Stimulated activated CD8-positive, alpha-beta memory T cell treated with anti-CD3 and anti-CD28 coated beads, Interleukin-15, amount 100 ng/mL, for 48 hours (primary cell): ENCODE measurements at places on chromosomes 5 and 9.

DNA sequence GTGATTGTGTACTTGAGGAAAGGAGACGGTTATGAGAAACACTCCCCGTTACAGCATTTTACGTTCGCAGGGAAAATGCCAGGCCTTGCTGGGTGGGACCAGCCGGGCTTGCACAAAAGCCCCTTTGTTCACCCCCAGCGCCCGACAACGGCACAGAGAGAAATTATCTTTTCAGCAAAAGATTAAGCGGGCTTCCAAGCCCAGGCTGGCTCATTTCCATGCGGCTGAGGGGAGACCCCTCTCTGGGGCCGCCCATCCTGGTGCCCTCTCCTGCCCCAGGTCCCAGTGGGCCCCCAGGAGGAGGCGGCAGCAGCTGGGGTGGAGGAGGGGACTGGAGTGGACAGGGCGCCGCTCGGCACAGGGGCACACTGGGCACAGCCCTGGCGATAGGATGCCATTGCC, 50.8 kb upstream of the NOTCH1 start:
- no peak for DNase-seq

DNA sequence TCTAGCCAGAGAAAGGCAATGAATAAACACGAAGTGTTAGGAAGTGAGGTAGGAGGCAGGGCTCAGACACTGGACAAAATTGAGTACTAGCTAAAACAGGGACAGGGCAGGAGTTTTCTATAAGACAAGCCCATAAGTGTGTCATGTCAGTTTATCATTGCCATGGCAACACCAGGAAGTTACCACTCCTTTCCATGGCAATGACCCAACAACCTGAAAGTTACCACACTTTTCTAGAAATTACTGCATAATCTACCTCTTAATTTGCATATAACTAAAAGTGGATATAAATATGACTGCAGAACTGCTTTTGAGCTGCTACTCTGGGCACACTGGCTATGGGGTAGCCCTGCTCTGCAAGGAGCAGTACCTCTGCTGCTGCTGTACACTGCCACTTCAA, 442.5 kb upstream of the COX7C start:
- DNase-seq, result no peak

DNA sequence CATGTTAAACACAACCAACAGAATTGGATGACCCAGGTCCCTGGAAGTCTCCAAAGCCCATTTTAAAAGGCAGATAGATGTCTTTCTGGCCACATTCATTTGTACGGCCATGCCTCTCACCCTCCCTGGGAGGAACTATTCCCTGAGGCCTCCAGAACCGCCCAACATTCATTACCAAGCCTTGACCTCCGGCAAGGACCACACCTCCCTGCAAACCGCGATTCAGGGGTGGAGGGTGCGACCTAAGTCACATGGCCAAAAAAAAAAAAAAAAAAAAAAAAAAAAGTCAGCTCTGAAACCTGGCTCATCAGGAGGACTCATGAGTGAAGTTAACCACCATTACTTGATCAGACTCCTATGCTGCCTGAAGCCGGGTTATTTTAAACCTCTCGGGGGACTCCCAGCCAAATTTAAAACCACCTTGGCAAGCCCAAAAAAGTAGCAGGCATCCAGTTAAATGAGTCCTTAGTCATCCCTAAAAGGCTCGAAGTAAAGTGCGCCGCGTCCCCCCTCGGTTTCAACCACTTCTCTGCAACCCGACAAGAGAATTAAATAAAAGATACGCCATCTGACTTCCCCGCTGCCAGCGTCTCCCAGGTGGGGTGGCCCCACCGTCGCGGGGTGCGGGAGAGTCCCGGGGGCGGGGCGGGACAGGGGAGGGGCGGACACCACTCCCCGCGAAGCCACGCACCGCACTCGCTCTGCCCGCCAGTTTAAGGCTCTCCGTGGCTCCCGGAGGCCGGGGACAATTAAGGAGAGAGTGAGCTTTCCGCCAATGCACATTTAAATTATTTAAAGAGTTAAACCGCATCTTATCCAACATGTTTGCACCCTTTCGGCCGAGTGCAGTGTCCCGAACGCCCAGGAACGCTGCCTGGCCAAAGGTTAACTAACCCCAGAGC, 2.3 kb downstream of the KLF9 start:
- peak; percentile 66 for DNase-seq

DNA sequence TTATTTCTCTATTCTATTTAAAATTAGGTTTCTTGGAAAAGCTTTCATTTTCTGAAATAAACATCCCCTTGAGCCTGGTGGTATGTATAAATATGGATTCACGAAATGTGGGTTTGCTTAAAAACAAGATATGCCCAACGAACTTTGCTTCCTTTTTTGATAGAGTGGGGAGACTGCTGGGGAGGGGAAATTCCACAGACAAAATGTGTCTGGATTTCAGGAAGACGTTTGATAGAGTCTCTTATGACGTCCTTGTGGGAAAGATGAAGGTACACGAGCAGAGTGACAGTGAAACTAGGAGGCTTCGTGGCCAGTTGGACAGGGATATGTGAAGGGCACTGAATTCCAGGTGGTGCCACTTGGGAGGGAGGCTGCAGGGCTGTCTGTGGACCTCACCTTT, 84.5 kb upstream of the RPS23 start:
- no peak for DNase-seq

DNA sequence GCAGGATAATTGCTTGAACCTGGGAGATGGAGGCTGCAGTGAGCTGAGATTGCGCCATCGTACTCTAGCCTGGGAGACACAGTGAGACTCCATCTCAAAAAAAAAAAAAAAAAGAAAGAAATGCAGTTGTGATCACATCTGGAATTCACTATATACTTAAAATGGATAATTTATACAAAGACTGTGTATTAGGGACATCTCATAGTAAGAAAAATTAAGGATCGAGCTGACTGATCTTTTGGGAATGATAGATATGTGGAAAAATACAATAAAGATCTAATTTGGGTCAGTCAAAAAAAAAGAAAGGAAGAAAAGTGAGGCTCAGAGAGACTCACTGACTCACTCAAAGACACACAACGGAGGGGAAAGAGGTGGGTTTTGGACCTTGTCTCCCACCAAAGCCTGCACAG, 73.2 kb upstream of the STXBP1 start:
- no peak for DNase-seq

GRCh38 chr9:32581512-32582143, 8.7 kb upstream of the NDUFB6 start:
- DNase-seq, result no peak

GRCh38 chr5:113213551-113214425, 221.0 kb downstream of the TSSK1B start:
- no peak for DNase-seq

DNA sequence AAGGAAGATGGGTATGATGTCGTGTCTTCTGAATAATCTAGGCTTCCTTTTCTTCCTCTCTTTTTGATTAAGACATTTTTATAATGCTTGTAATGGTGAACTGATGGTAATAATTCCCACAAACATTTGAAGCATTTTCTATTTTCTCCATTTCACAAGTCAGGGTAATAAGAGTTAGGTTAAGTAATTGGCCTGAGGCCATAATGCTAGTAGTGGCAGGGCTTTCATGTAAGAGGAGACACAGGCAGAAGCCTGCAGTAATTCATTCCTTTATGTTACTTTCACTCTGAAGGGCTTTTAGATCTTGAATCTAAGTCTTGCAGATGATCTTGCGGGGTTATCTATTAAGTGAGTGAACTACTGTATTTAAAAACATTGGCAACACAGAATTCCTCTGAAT, 374.9 kb downstream of the MAT2B start:
- no peak for DNase-seq

GRCh38 chr5:143008809-143009521, 238.8 kb downstream of the ARHGAP26 start:
- DNase-seq, result peak; percentile 74

DNA sequence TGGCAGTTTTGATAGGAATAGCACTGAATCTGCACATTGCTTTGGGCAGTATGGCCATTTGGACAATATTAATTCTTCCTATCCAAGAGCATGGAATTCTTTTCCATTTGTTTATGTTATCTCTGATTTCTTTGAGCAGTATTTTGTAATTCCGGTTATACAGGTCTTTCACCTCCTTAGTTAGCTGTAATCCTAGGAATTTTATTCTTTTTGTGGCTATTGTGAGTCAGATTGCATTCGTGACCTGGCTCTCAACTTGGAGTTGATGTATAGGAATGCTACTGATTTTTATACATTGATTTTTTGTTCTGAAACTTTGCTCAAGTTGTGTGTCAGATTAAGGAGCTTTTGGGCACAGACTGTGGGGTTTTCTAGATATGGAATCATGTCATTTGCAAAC, 24.0 kb downstream of the TMEM161B start:
- DNase-seq, result no peak

DNA sequence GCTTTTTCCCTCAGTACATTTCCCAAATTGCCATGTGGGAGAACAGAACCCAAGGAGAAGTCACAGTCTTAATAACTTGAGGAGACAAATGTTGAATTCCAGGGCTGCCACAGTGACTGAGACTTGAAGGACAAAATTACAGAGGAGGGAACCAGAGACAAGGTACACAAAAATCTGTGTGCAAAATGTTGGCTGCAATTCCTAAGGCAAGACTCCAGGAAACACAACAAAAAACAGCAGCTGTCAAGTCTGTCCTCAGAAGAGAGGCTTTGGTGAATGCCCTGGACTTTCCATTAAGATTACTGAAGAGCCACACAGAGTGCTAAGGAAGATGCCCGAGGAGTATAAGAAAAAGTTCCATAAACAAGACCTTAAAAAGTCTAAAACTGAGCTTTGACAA, 21.1 kb downstream of the AP3B1 start:
- no peak for DNase-seq

GRCh38 chr5:111454198-111454622, 58.1 kb downstream of the STARD4 start:
- no peak for DNase-seq

- no peak for DNase-seq
These were observed 233.5 kb downstream of the FRMD3 start for GRCh38 chr9:83304686-83305085.

GRCh38 chr9:127724012-127724411, 8.1 kb downstream of the TTC16 start:
- no peak for DNase-seq

DNA sequence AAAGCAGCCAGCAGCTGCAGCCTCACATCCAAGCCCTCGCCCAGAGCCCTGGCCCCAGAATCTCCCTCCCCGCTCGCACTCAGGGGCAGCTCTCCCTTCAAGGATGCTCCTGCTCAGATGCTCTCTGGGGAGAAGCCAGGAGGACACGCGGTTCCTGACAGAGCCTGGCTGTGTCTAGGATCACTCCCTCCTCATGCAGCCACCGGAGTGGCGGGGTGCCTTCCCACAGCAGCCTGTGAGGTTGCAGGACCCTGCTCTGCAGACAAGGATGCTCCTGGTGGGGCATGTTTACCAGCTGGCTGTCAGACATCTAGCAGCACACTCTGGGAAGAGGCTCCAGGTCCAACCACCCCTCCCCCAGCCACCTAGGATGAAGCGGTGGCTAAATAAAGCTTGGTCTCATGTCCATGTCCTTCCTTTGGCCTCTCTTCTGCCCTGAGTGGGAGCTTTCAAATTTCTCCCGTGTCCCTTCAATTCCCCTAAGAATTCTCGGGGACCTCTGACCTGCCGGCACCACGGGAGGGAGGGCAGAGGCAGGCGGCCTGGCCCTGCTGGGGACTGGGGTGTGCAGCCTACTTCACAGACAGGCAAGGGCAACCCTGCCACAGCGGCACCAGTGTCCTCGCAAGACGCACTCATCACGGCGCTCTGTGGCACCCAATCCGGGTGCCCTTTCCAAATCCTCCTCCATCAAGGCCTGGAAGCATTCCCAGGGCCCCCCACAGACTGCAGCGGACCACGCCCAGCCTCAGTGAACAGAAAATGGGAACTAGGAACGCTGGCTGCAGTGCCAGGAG, 88.3 kb upstream of the SARDH start:
- DNase-seq, result no peak

- no peak for DNase-seq
These were observed 13.9 kb upstream of the UBLCP1 start for GRCh38 chr5:159249158-159249557.

GRCh38 chr9:121926351-121926801, 166.7 kb downstream of the TTLL11 start:
- DNase-seq, result no peak

DNA sequence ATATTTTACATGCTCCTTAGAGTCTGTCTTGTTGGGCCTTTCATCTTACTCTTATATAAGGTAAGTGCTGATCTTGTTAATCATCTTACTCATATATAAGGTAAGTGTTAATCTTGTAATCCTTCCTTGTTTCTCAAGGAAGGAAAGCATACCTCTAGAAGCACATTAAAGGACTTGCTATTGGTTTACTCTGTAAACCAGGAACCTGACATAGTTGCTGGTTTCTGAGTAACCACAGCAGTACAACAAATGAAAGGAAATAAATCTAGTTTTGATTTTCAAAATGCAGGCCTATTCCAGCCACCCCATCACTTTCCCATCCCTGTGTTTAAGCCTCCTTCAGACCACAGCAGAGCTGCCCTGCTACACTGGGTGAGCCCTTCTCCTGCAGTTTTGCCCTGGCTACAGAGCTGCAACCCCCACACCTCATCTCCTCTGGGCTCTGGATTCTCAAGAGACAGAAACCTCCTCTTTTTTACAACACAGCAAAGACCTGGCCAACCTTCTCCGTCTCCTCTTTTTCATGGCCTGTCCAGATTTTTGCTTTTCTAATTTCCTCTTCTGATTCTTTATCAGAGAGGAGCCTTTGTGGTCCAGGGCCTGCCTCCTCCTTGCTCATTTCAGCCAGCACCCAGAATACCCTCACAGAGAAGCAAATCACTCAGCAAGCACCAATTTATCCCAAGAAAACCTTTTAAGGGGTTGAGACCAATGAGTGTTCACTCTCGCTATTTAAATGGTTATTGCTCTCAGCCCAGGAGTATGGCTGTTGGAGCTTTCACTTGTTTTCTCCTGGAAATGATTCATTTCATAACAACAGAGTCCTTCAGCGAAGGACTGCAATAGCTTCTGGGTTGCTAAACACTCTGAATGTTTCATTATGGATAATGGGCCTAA, 103.2 kb downstream of the FSTL4 start:
- no peak for DNase-seq

DNA sequence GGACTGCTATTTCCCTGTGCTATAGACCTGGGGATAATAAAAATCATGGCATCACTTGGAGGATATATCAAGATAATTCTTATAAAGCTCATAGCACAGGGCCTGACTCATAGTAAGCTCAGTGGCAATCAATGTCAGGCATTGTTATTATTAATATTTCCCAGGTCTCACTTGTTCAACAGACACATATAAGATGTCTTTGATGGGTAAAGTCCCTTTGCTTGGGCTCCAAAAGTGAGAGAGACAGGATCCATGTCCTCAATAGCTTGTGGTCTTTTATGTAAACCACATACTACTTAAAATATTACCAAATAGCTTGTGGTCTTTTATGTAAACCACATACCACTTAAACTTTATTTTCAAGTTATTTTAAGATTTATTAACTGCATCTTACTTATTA, 11.2 kb downstream of the SH3RF2 start:
- no peak for DNase-seq

DNA sequence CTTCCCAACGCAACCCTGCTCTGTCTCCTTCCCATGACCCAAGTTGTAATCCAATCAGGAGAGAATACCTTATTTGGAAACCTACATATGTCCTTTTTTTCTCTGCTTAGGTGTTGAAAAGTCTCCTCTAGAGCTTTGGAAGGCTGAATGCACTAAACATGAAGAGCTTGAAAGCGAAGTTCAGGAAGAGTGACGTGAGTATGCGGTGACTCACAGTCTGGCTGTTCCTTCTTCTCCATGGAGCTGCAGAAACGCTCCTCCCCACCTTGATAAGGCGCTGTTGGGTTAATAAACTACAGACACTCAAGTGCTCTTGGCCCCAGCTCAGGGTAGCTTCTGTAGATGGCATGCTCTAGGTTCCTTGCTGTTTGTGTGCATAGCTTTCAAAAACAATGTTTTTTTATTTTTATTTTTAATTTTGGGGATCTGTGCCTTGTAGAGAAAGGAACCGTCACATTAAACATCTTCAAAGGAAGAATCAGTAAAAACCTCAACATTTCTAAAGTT, 30.7 kb downstream of the RAI14 start:
- DNase-seq, result no peak
